ENCODE measurements at places on chromosomes 13 and 19.

DNA sequence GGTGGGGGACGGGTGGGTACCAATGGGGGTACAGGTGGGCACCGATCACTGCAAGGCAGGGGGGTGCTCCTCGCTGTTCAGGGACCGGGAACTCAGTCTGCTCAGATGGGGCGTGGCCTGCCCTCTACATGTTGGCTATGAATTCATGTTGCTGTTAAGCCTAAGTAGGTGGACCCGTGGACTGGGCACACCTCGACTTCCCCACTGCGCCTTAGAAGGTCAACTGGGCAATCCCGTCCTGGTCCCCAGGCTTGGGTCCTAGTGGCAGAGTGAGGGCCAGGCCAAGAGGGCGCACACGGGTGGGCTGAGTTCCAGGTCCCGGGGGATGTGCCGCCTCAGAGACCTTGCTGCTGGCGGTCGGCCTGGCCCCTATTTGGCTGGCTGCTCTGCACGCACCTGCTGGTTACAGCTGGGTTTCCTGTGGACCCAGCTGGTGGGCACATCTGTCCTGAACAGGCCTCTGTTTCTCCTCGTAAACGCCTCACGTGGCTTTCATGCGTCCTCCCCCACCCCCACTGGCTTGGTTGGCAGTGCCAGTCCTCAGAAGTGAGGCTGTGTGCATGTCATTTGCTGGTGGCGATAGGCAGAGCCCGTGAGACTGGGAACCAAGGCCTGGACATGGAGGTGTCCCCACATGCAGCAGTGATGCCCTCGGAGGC, 13.5 kb upstream of the ZNF554 start:
- DNase-seq: no peak

- no peak for DNase-seq
These were observed 10.6 kb downstream of the ABHD17A start for GRCh38 chr19:1874554-1875185.

- DNase-seq: no peak
These were observed 11.8 kb upstream of the CD70 start for GRCh38 chr19:6602729-6603114.

- no peak for DNase-seq
These were observed 12.6 kb upstream of the AXL start for GRCh38 chr19:41206456-41206855.

Measured in astrocyte of the cerebellum (primary cell).